ENCODE measurements at places on chromosomes 7 and 10.

DNA sequence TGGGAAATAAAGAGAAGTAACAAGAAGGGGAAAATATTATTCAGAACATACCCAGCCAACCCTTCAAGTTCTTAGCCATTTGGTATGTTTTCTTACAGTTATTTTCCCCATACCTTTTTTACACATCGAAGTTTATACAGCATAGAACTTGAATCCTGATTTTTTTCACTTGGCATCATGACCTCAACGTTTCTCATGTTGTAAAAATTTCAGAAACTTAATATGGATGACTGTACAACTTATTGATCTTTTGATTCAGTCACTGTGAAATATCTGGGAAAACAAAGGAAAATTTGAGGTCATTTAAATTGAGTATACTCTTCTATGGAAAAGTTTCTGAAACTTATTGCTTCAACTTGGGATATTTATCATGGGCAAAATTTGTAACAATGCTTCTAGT lies 103.6 kb upstream of the FAM171A1 start:
- DNase-seq: no peak

DNA sequence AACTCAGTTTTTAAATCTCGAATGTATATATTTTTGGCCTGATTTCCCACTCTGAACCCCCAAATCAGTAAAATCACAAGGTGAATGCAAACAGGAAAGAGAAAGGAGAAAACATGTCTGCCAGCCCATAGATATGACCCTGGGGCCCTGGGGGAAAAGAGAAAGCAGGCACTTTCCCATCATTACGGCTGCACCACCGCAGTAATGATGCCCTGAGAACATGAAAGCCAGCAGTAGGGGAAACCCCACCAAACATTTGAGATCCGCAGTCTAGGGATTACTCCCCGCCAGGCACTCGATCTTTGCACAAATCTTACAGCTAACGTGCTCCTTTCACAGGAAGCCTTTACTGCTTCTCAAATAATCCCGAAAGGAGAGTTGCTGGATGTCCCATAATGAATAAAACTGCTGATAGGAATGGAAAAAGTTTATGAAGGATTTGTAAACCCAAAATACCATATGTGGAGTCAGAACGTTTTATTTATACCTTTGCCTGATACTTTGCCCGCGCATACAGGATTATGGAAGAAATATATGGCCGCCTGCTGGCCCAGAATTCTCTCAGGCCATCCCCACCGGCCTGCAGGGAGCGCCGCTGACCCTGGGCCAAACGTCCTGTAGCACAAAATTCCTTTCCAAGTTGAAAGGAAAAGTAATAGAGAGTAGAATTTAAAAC lies 180.0 kb upstream of the INHBA start:
- no peak for DNase-seq

DNA sequence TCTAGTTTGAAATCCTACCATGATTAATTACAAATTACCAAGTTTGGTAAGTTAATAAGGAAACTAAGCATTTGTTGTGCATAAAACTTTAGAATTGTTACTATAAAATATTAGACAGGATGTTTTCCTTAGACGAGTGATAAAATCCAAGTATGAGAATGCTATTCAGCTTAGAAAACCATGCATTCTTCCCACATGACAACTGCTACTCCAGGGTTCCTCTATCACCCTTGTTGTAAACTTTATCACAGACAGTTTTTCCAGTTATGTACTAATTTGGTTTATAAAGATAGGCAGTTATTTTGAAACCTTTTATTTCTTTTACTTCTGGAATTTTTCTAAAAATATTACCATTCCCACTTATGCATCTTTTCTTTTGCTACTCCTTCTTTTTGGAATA lies 52.0 kb downstream of the SIRT1 start:
- no peak for DNase-seq

DNA sequence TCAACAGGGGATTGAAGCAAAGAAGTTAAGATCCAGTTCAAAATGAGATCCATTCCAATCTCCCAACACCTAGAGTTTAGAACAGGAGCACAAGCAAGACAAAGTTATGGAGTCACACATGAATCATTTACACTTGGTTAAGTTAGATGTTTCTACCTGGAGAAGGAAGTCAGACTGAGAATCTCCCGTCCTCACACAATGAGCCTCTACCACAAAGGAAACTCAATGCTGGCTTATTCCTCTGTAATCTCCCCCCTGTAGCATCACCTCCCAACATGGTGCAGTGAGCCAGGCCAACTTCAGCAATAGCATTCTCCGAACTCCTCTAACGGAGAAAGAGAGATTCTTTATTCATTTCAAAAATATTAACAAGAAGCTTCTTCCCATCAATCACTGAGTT lies 82.2 kb downstream of the ELMO1 start:
- no peak for DNase-seq

- no peak for DNase-seq
These were observed 38.2 kb downstream of the HTRA1 start for GRCh38 chr10:122499491-122499941.

GRCh38 chr7:159027056-159027788 lies 117.4 kb downstream of the VIPR2 start:
- DNase-seq: no peak

DNA sequence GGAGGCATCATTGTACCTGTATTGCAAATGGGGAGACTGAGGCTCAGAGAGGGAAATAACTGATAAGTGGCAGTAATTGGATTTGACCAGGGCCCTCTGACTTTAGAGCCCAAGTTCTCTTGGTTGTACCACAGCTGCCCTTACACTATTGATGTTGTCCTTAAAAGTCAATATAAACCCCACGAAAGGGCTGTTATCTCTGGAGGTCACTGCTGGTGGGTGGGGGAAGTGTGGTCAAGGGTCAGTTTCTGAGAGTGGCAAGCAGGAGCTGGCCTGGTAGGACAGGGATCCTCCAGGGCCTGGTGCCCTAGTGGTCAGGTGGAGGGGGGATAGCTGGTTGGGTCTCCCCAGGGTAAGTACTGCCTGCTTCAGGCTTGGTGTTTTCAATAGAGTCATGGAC lies 44.2 kb upstream of the AQP1 start:
- no peak for DNase-seq

Measured in MM.1S (cell line).